NCI-H1105 treated with DMSO at 0.1 percent for 48 hours (cell line): ENCODE measurements at places on chromosomes 3 and 15.

DNA sequence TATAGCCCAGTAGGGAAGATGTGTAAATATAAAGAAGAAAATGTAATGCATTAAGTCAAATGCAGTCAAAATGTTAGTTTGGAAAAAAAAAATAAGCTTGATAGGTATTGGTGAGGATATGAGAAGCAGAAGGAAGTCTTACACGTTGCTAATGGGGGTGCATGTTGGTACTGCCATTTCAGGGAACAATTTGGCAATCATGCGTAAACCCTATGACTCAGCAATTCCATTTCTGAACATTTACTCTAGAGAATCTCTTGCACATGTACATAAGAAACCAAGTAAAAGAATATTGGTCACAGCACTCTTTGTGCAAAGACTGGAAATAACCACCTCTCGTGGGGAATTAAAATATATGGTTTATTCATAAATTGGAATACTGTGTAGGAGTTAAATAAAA, 35.5 kb upstream of the TIMP4 start:
- DNase-seq = no peak

DNA sequence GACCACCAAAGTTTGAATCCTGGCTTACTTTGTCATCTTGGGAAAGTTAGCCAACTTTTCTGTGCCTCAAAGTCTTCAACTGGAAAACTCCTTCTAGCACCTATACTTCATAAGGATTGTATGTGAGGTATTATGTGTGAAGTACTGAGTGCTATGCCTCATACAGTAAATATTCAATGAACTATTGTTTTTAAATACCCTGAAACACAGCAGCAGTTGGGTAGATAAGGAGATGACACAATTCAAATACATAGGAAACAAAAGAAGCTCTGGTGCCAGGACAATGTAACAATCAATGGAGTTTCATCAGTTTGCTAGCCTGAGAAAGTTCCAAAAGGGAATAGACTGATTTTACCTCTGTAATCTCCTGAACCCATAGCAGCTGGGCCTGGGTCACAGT, 43.3 kb downstream of the TUBGCP4 start:
- no peak for DNase-seq

DNA sequence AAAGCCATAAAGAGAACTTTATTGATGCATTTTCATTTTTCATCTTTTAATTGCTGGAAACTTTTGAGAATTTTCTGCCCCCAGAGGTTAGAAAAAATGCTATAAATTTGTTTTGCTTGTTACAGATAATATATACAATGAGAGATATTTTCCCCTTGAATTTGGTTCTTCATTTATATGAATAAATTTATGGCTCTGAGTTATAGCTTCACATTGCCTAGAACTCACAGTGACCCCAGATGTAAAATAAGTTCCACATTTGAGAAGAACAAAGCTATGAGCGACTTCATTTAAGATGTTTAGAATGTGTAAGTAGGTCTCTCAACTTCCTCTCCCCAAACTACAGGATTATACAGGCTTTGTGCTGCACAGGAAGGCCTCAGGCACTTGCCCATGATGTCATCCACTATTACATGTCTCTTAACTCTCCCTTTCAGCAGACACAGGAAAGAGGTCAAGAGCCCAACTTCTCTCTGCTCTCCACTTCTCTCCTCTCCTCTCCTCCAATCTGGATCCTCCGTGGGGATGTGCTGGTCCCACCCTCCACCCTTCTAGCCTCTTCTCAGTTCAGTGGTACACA, 92.8 kb downstream of the DUT start:
- DNase-seq = no peak

- no peak for DNase-seq
Observed at GRCh38 chr15:51884517-51885236, 55.2 kb downstream of the TMOD3 start.

DNA sequence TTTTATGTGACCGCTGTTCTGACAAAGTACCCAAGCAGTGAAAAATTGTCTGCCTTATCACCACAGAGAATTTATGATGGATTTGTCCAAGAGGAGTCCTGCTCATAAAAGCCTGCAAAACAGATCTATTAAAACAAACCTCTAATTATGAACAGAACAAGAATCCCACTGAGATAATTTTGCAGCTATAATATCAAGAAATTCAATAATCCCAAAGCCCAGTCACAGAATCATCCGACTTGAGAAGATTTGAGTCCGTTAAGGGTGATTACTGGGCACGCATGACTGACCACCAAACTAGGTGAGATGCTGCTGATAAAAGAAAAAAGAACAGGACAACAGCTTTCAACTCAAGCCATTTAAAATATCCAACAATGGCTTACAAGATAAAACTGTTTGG, 231.0 kb upstream of the WNT5A start:
- DNase-seq = no peak

DNA sequence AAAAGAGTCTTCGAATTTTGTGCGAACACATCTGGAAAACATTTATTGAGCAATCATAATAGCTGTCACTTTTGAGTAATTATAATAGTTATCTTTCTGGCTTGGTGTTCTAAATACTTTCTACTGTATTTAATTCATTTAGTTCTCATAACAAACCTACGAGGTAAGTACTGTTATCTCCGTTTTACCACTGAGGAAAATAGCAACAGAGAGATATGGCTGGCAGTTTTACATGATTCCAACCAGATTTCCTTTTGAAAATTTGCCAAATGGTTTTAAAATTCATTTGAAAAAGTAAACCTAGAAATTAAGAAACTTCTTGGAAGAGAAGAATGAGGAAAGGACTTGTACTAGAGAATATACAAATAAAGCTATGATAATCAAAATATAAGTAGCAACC, 37.3 kb upstream of the MGA start:
- no peak for DNase-seq

DNA sequence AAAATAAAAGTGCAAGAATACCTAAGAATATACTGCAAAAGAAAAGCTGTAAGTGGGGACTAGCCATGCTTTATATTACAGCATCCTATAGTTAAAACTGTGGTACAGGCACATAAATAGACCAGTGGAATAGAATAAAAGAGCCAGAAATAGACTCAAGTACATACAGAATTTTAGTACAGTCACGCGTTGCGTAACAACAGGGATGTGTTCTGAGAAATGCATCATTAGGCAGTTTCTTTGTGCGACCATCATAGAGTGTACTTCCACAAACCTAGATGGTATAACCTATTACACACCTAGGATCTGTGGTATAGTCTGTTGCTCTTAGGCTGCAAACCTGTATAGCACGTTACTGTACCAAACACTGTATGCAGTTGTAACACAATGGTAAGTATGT, 61.8 kb downstream of the PCCB start:
- no peak for DNase-seq

- DNase-seq = no peak
Observed at GRCh38 chr15:80766275-80766674, 12.9 kb upstream of the CEMIP start.

DNA sequence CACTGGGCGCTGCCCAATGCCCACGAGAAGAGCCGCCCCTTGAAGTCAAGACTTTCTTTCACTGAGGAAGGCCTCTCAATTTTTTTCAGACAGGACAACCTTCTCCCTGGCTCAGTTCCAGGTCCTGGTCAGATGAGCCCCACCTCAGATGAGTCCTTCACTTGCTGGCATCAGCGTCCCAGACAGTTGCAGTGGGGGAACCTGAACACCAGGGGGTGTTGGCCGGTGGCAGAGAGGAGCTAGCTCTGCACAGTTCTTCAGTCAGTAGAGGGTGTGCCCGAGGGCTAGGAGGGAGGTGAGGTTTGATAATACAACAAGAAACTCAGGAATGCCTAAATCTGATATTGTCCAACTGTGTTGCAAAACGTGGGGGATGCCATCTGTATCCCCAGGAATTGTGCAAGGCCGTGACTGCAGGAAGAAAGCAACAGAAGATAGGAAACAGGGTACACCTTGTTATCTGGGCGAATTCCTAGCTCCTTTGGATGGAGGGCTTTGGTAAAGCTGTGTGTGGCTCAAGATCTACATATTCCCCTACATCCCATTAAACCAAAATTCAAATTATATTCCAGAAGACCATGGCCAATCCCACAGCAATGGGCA, 34.3 kb downstream of the CCR3 start:
- no peak for DNase-seq

- no peak for DNase-seq
Observed at GRCh38 chr3:54819946-54820345, 107.9 kb downstream of the LRTM1 start.

DNA sequence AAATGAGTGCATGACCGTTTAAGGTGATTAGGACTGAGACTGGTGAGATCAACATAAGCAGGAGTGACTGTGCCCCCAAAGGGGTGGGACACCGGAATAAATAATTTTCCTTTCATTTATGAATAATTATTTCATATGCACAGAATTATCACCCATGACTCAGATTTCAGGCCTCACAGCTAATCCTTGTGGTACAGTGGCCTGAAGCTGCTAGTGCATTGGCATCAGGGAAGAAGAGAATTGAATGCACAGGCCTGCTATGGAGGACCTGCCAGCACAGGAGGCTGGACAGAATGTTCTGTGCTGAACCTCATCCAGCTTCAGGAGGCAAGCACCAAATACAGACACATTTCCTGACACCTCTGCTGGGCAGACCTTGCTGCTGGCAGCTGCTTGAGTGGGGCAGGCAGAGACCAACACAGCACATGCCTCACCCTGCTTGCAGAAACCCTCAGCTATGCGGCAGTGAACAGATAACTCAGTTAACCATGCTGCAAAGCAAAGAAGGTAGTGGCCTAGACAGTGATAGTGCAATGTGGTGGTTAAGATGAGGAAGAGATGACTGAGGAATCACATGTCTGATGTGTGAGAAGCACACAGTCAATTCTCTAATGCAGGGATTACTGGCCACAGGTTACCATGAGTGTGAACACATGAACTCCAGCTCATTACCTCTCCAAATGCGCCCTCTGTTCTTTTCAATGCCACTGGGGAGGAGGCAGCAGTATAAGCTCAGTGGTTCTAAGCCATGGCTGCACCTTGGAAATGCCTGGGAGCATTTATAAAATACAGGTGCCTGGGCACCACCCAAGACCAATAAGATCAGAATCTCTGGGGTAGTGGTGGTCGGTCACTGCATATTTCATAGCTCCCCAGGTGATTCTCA, 68.1 kb upstream of the SCN5A start:
- no peak for DNase-seq

- no peak for DNase-seq
Observed at GRCh38 chr3:185992831-185993374, 55.1 kb upstream of the TRA2B start.

- no peak for DNase-seq
Observed at GRCh38 chr3:83500931-83501330, 1457.9 kb upstream of the CADM2 start.
